Dermis microvascular lymphatic vessel endothelial cell (primary cell): ENCODE measurements at places on chromosomes 3 and 15.
A peak's percentile ranks its signal among the peaks of the same experiment; 100 is the strongest.

GRCh38 chr3:17354341-17354740 lies 388.1 kb downstream of the TBC1D5 start:
- no peak for DNase-seq

GRCh38 chr3:50147447-50147846 lies 7.7 kb upstream of the SEMA3F start:
- no peak for DNase-seq

GRCh38 chr3:61725851-61726333 lies 164.5 kb downstream of the PTPRG start:
- DNase-seq: no peak

- DNase-seq: no peak
Measured at GRCh38 chr3:101838691-101839090, 10.6 kb upstream of the NFKBIZ start.

DNA sequence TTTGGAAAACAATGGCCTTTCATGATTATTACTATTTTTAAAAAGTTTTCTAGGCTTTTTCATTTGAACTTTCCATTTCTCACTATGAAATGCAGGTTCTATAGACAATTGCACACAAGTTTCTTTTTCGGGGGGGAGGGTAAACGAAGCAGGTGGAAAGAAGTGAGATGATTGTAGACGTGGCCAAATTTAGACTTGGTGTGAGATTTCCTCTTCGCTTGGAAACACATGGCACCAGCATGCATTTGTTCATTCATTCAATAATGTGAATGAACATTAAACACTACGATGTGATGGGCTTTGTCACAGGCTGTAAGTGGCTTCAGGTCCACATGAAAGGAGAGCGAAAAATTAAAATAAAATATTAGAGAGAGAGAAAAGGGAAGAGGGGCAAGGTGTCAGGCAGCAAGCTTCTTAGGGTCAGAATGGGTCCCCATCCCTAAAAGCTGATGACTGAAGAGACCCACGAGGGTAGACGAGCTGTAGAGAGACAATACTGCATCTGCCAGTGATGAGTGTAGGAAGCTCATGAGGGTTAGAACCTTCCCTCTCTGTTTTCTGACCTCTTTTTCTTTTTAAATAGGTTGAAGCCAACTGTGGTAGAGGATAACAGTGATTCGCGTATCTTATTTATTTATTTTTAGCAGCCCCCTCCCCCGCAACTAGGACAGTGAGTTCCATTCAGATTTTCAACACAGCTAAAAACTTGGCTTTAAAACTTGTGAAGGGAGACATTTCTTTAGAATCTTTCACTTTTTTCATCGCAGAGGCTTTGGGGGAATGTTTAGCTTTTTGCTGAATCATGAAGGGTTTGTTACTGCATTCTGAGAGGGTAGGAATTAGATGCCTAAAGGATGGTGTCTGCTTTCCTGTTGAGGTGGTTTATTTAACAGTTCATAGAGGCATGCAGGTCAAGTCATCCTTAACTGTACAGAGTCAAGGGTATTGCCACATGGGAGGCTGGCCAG lies 36.2 kb downstream of the GAP43 start:
- no peak for DNase-seq

GRCh38 chr3:138019281-138020069 lies 9.5 kb downstream of the CLDN18 start:
- DNase-seq: no peak

DNA sequence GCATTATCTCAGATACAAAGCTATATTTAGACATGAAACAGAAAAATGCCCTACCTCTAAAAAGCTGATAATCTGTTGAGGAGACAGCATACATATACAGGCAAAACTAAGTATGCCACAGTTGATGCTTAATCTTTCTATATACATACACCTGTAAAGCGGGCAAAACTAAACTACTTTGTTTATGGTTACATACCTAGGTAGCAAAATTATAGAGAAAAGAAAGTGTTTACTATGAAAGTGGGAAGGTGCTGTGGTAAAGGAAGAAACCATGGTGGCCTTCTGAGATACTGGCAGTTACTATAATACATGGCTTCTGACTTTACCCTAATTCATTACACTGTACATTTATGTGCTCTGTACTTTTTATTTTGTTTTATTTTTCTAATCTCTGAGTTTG lies 36.0 kb upstream of the NR1I2 start:
- no peak for DNase-seq

- no peak for DNase-seq
Measured at GRCh38 chr3:56321892-56322291, 146.4 kb downstream of the ERC2 start.

- no peak for DNase-seq
Measured at GRCh38 chr3:179410999-179411398, 40.3 kb downstream of the GNB4 start.

GRCh38 chr3:37992271-37993066 lies 1.9 kb downstream of the VILL start:
- DNase-seq: no peak

GRCh38 chr3:140399871-140400270 lies 278.0 kb upstream of the TRIM42 start:
- DNase-seq: no peak

DNA sequence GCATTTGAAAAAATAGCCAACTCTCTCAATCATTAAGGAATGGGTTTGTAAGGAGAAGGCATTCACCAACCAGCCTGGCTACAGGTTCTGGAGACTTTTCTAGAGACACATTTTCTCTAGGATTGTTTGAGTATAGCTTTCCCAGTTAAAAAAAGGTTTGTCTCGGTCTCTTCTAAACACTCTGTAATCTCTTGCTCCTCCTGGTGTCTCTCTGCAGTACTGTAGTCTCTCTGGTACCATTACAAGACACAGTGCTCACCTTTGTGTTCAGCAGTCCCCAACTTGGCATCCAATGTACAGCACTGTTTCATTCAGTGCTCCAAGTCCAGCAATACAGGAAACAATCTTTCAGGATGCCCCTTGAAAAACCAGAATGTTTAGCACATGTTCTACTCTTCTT lies 534.4 kb downstream of the ZNF385D start:
- no peak for DNase-seq

- DNase-seq: peak; percentile 98
Measured at GRCh38 chr3:129599607-129600006, 6.9 kb downstream of the PLXND1 start.

DNA sequence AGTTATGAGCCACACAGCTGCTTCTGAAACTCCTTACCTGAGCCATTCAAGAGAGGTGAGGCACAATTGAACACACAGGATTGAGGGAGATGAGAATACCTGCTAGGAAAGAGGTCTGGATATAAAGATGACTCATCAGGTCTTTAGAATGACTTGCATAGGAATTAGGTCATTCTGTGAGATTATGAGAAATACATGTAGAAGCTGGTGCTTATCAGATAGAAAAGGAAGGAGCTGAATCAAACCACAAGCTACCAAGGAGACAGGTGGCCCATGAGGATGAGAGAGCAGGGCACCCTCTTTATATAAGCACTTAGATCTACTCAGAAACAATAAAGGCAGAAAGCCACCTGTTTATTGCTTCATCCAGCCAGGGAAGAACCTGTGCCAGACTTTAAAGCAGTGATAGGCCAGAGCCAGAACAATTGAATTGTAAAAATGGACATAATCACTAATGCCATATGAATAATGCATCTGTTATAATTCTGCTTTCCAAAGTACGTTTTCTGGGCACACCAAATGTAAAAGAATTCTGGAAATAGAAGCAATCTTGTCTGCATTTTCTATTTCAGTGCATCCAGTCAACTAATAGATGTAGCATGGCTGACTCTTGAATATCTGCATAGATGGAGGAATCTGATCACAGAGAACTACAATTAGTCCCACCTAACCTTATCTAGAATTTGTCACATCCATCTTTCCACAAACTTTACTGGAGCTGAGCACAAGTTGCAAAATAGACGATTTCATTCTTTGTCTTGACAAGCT lies 74.9 kb downstream of the PIK3R4 start:
- no peak for DNase-seq

DNA sequence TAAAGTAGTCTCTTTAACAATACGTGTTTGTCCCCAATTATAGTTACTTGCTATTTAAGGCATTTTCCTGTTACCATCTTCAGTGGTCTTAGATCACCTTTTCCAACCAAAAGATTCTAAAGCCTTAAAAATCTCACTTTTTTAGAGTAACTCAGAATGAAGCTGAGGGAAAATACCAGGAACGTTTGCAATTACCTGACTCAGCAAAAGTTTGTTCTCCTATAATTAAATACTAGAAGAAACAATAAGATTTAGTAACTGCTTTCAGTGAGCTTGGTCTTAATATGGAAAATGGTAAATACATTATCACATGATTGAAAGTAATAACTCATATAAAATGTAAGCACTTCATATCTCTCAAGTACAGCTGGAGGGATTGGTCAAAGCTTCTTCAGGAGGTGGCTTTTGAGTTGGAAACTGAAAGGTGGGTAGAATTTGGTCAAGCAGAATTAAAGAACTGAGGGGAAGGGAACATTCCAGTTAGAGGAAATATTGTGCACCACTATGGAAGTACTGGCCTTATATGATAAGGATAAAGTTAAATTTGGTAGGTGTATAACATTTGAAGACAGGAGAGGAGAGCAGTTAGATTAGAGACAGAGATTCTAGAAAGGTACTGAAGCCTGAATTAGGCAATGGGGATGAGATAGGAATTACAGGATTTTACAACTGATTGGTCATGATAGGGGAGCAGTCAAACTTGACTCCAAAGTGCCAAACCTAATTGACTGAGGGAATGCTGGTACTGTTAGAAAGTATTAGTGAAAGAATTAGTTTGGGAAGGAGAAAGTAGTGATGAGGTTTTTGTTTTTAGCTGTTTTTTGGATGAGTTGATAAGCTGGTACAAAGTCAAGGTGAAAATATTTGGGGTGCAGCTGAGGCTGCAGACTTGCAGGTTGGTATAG lies 21.9 kb downstream of the TSC22D2 start:
- DNase-seq: no peak

GRCh38 chr15:75214293-75215096 lies 12.8 kb downstream of the C15orf39 start:
- DNase-seq: no peak

- no peak for DNase-seq
Measured at GRCh38 chr3:14145670-14146380, 21.0 kb downstream of the TMEM43 start.

GRCh38 chr3:161163297-161163696 lies 57.8 kb upstream of the NMD3 start:
- DNase-seq: no peak

- no peak for DNase-seq
Measured at GRCh38 chr3:184470551-184470950, 90.7 kb downstream of the CHRD start.

DNA sequence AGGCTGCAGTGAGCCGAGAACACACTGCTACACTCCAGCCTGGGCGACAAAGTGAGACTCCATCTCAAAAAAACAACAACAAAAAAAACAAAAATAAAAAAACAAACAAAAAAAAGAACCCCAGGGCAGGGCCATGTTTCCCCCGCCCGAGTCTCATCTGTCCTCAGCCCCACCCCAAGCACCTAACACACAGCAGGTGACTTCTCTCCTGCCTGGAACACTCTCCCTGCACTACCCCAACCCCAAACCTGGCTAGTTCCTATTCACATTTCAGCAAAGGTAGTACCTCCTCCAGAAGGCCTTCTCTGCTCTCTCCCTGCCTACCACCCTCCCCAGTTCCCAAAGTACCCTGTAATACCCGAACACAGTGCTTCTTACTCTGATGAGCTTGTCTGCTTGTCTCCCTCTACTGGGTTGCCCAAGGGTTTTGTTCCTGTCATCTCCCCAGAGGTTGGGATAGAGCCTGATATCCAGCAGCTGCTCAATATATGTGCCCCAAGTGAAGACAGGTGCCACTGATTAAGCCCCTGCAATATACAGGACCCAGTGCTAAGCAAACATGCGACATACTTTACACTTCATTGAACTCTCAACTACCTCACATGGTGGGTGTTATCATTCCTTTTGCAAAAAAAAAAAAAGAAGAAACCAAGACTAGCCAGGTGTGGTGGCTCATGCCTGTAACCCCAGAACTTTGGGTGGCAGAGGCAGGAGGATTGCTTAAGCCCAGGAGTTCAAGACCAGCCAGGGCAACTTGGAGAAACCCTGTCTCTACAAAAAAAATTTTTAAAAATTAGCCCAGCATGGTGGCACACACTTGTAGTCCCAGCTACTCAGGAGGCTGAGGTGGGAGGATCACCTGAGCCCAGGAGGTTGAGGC lies 103.6 kb downstream of the DAPK2 start:
- DNase-seq: no peak

- no peak for DNase-seq
Measured at GRCh38 chr3:29585368-29585767, 304.5 kb downstream of the RBMS3 start.

- DNase-seq: no peak
Measured at GRCh38 chr3:149327156-149327555, 6.3 kb downstream of the TM4SF18 start.

DNA sequence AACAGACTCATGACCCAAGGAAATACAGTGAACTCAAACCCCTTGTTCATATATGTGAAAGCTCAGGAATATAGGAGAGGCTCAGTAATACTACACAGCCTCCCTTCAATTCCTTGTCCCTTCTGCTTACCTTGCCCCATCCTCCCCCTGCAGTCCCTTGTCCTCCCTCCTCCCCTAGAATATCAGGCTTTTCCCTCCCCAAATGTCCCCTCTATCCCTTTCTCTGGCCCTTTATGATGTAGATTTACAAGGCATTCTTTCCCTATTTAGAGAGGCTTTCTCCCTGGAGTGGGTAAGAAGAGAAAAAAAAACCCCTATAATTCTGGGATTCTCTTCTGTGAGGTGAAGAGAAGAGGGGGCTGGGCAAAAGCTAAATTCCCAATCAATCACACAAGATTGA lies 64.9 kb upstream of the KBTBD8 start:
- DNase-seq: no peak
